ENCODE measurements at places on chromosomes 12 and 14.

- no peak for DNase-seq
Measured at GRCh38 chr12:81949841-81950308, 190.7 kb upstream of the PPFIA2 start.

- DNase-seq: no peak
Measured at GRCh38 chr12:57837864-57838562, 8.5 kb downstream of the CTDSP2 start.

GRCh38 chr14:68978172-68978911 is 760 bp downstream of the ACTN1 start:
- peak; percentile 81 for DNase-seq

GRCh38 chr12:16297521-16297920 is 20.0 kb upstream of the SLC15A5 start:
- DNase-seq: no peak

Data from activated naive CD8-positive, alpha-beta T cell treated with anti-CD3 and anti-CD28 coated beads for 36 hours (primary cell).